ENCODE measurements at places on chromosomes 7 and 10.

GRCh38 chr10:122462533-122463465 lies 1.4 kb downstream of the HTRA1 start:
- no peak for DNase-seq

GRCh38 chr7:8702807-8703206 lies 269.4 kb downstream of the NXPH1 start:
- DNase-seq = no peak

GRCh38 chr7:66355756-66356155 lies 150.6 kb downstream of the TPST1 start:
- DNase-seq = no peak

GRCh38 chr7:13748998-13749397 lies 240.5 kb downstream of the ETV1 start:
- no peak for DNase-seq

DNA sequence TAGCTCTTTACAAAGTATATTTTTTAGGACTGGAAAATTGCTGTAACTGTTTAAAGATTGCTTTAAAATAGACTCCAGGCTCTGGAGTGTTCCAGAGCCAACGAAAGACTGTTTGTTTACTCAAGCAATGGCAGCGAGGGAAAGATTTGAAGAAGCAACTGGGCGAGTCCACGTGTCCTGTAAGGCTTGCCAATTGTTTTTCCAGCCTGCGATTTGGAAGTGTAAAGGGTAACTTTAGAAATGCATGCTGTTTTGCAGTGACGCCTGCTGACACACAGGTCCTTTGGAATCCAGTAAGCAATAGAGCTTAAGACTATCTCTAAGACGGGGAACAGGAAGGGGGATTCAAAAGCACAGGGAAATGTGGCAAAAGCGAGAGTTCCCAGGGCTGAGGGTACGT lies 55.8 kb downstream of the TACC2 start:
- DNase-seq = no peak

DNA sequence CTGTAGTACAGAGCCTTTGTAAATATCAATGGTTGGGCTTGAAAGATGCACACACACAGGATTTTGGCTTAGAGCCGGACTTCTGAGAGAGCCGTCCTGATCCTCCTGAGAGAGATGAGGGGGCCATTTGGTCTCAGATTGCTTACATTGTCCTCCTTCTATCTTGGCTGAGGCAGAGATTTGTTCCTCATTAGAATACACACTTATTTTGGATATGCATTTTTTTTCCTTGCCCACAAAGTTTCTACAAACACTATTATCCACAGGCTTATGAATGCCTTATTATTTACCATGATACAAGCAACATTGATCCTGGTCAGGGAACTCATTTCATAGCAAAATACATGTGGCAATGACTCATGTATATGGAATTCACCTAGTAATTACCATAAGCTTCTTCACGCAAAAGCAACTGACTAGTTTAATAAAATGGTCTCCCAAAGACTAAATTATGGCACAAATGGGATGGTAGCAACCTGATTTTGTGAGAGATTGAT lies 175.3 kb downstream of the MDFIC start:
- no peak for DNase-seq

DNA sequence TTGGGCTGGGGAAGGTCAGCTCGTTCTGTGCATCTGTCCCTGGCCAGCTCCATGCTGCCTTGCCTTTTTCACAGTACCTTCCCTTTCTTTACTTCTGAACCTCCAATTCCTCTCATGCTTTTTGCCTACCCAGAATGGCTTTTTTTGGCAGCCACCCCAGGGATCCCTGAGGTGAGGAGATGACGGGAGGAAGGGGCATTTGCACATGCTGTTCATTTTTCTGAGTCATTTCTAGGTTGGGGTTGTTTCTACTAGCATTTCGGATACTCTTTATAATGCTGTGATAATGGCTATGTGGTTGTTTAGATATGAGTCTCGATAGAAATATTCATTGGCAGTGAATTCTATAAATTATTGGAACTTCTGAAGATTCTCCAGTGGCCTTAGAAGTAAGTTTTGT lies 415.1 kb upstream of the FZD8 start:
- DNase-seq = no peak

- no peak for DNase-seq
These were observed 572.5 kb downstream of the POM121L12 start for GRCh38 chr7:53607961-53608360.

DNA sequence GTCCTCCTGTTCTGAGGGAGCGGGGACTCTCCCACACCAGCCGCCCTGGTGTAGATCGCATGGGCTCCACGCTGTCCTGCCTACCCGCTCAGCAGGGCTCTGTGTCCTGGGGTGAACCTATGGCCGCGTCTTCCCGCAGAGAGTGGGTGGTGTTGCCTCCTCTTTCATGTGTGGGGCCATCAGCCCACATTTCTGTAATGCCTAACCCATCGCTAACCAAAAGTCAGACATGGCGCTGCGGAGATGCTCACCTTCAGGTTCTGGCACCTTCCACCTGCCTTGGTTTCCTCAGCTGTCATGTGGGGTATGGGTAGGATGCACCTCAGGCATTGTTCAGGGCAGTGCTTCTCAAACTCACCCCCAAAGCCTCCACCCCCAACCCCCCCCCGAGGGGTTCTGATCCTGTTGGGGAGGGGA lies 50.5 kb upstream of the CAMK2B start:
- no peak for DNase-seq

DNA sequence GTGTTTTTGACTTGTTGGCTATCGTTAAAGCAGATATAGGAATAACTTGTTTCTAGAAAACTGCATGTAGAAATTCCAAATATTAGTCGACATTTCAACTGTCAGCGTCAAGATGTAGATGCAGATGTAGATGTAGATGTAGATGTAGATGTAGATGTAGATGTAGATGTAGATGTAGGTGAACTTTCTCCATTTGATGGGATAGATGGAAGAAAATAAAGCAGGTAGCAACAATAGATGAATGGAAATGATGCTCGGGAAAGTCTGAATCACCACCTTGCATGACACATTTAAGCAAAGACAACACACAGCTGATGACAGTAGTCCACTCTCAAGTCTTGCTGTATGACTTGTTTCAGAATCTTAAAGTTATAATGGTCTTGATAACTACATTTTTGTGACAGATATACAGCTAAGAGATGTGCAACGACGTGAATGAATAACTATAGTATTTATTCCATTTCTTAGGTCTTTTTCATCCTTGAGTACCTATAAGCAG lies 53.5 kb downstream of the SND1 start:
- no peak for DNase-seq

- DNase-seq = no peak
These were observed 207.9 kb downstream of the ARL4A start for GRCh38 chr7:12895296-12895695.

GRCh38 chr10:60167050-60167449 lies 222.6 kb downstream of the ANK3 start:
- DNase-seq = no peak

DNA sequence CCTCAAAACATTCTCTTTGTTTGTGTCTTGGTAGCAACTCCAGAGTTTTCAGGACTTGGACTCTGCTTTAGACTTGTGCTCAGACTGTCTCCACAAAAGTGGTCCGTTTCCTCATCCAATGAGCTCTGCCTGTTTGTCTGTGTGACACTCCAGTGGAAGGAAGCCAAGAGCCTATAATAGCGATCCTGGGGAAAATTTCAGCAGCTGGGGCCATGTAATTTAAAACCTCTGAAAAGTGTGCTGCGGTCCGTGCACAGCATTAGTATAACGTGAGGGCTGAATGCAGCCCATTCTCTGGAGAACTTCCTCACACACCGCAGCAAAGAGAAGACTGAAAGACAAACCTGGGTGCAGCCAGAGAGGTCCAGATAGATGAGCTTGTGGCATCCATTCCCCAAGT lies at the start of gene LRRC17:
Gene LRRC17 (plus strand): TSS at position 259 of the 400 bp plus-strand sequence. CDS start 20,914 bp downstream, outside the sequence.
- no peak for DNase-seq

- DNase-seq = no peak
These were observed 255.4 kb upstream of the LYZL1 start for GRCh38 chr10:29033311-29033940.

DNA sequence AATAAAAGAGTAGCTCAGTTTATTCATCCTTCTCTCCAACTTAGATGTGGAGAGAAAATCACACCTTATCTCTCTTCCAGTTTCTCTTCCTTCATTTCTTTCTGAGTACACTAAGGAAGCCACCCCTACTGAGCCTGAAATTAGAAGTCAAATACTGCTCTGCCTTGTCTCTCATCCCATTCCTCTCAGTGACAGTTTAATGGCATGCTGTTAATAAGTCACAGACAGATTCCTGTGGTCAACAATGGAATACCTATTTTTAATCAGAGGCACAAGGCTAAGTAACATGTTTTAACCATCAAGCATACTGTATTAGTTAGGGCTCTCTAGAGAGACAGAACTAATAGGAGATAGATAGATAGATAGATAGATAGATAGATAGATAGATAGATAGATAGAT lies 253.2 kb downstream of the HTR7 start:
- DNase-seq = no peak

GRCh38 chr10:43204042-43204942 lies 62.6 kb downstream of the RASGEF1A start:
- DNase-seq = no peak

GRCh38 chr7:67955061-67955460 lies 958.4 kb downstream of the TYW1 start:
- DNase-seq = no peak

- no peak for DNase-seq
These were observed 7.7 kb downstream of the ZSCAN25 start for GRCh38 chr7:99624484-99624883.

DNA sequence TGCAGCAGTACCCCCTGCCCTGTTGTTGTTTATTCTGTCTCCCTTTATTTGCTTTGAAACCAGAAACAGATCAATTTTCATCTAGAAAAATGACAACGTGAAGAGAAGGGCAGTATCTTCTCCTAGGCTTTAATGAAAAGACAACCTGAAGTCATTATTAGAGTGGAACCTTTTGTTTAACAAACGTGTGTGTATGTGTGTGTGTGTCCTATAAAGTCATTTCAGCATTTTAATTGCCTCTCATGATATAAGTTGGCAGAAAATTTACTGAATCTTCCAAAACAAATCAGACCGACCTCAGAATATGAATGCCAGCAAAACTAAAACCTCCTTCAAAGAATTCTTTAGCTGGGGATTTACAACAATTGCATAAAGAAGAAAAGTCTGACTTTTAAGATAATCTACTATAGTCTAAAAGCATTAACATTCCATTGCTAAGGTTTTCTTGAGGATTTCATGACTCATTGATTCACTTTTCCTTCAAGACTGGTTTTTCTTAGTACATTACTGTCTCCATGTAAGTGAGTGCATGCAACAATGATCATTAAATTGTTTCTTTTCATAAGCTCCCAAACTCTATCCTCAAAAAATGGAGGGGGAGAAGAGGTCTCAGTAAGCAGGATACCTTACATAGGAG lies 3.2 kb downstream of the GLI3 start:
- no peak for DNase-seq

DNA sequence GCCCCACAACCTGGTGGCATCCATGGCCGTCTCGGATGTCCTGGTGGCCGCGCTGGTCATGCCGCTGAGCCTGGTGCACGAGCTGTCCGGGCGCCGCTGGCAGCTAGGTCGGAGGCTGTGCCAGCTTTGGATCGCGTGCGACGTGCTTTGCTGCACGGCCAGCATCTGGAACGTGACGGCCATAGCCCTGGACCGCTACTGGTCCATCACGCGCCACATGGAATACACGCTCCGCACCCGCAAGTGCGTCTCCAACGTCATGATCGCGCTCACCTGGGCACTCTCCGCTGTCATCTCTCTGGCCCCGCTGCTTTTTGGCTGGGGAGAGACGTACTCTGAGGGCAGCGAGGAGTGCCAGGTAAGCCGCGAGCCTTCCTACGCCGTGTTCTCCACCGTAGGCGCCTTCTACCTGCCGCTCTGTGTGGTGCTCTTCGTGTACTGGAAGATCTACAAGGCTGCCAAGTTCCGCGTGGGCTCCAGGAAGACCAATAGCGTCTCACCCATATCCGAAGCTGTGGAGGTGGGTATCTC lies 1.1 kb downstream of the HTR5A start:
- no peak for DNase-seq

DNA sequence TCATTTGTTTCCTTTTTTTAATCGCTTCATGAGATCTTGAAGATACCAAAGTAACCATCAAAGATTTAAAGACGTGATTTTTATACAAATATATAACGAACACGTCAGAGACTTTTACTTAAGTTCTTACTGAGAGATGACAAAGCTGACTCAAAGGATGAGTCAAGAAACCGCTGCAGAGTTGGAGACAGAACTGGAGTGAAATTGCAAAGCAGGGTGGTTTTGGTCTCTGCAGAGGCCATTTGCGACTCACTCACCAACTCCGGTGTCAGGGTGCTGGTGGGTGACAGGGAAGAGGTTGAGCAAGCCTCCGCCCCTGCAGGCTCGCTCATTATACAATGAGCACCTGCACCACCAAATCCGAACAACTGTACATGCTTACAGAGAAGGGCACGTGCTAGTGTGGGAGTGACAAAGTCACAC lies 75.2 kb downstream of the DNAJB6 start:
- no peak for DNase-seq

GRCh38 chr7:25864511-25864910 lies 287.5 kb upstream of the NFE2L3 start:
- no peak for DNase-seq

DNA sequence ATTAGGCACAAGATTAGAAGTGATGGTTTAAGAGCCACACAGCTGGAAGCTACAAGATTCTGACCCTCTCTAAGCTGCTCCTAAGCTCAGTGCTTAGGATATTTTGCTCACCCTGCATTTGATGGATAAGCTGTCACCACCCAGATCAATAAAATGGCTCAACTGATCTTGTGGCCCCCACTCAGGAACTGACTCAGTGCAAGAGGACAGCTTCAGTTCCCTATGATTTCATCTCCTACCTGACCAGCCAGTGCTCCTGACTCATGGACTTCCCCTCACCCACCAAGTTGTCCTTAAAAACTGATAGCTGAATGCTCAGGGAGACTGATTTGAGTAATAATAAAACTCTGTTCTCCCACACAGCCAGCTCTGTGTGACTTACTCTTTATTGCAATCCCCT lies 833.8 kb downstream of the GRID1 start:
- DNase-seq = no peak

DNA sequence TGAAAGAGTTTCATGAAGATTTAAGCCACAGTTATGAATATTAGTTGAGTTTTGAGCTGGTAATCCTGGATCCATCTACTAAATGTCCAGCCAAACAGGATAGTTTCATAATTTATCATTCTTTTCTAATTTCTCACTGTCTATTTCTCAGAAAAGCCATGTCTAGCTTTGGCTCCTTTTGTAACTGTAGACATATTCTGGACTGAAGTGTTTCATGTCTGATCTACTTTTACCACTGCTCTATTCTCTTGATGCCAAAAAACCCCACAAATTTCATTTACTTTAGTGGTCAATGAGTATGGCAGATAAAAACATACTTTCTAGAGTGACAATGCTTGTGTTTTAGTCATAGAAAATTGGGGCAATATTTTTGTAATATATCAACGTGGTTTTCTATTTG lies 61.2 kb downstream of the ICA1 start:
- no peak for DNase-seq

GRCh38 chr10:51318399-51319172 lies 244.3 kb downstream of the PRKG1 start:
- no peak for DNase-seq

GRCh38 chr7:30888747-30889146 lies 22.9 kb upstream of the AQP1 start:
- no peak for DNase-seq
